HFFc6 (cell line): ENCODE measurements at places on chromosomes 12 and 14. TPM values are rescaled to one million over a fixed set of nuclear protein-coding genes. Genes with fewer than 3 reads are reported as not detected.

Gene VTI1B
- 155 to 163 TPM (median 155 TPM) in 3 replicates for total RNA-seq

Gene GON7
- total RNA-seq = 9.6 to 11.2 TPM (median 9.6 TPM) in 3 replicates

Gene IL26
- total RNA-seq = not detected in 3 replicates

DNA sequence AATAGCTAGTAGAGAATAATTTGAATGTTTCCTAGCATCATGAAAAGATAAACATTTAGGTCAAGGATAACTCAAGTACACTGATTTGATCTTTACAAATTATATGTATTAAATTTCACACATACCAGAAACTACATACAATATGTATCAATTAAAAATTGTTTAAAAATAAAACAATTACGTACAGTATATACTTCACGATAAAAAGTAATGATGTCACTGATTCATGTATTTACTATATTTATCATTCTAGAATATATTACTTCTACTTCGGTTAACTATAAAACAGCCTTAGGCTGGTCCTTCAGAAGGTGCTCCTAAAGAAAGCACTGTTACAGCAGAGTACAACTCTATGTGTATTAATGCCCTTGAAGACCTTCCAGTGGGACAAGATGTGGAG, 11.5 kb downstream of the RBM23 start:
- peaks cover 38% of the 10 kb centered on the region for H3K36me3 ChIP-seq
- no peak for DNase-seq
- no peak overlapping the region for H3K27ac ChIP-seq
- no peaks in the 10 kb centered on the region; the same call in 1 of the 2 replicates for H3K27me3 ChIP-seq

DNA sequence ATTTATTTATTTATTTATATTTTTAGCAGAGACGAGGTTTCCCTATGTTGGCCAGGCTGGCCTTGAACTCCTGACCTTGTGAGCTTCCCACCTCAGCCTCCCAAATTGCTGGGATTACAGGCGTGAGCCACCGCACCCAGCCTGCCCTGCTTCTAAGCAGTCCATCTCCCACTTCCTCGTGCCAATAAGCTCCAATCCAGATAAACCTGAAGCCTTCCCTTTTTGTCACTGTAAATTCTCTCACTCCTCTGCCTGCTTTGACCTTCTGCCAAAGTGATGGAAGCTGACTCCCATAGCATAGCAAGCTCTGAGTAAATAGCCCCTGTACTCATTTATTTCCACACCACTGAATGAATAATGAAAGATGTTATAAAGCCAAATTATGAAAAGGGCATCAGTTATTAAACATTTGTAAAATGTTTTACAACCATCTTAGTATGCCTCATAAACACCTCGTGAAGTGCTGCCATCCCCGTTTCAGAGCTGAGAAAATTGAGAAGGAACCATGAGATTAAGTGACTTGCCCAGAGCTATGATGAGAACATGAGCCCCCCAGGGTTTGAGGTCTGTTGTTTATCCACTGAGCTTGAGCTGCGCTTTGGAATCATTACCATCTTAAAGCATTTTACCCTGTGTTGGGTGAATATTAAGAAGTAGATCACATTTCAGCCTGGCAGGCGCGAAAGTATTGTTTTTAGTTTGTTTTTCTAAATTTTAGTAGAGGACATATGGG, 30.4 kb downstream of the MANSC1 start:
- peaks cover 1% of the 10 kb centered on the region for H3K27me3 ChIP-seq
- no peaks in the 10 kb centered on the region for H3K36me3 ChIP-seq
- peak overlapping the region; percentile 67 for H3K4me3 ChIP-seq
- peaks cover 32% of the 10 kb centered on the region for H3K4me1 ChIP-seq
- H3K27ac ChIP-seq = no peak overlapping the region; the same call in 1 of the 2 replicates

- H3K4me3 ChIP-seq = no peak overlapping the region
- H3K4me1 ChIP-seq = no peaks in the 10 kb centered on the region
- no peak for DNase-seq
Measured at GRCh38 chr14:94888121-94888520, 118.2 kb upstream of the GSC start.

DNA sequence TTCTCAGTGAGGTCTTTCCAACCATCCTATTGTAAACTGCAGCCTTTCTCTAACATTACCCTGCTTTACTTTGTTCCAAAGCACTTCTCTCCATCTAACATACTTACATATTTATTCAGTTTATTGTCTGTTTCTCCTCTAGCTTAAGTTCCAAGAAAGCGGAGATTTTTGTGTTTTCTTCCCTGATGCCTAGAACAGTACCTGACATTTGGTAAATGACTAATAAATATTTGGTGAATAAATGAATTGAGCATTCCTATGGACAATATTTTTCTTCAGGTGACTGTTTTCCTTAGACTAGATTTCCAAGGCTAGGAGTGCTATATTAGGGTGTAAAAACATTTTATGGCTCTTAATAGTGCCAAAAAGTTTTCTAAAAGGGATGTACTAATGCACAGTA, 2.4 kb downstream of the RACGAP1 start:
- no peak for DNase-seq
- no peak overlapping the region; the same call in 1 of the 2 replicates for H3K27ac ChIP-seq
- H3K4me1 ChIP-seq = peaks cover 67% of the 10 kb centered on the region
- no peaks in the 10 kb centered on the region; the same call in 1 of the 2 replicates for H3K27me3 ChIP-seq
- peak overlapping the region; percentile 97; the same call in 1 of the 2 replicates for H3K4me3 ChIP-seq

DNA sequence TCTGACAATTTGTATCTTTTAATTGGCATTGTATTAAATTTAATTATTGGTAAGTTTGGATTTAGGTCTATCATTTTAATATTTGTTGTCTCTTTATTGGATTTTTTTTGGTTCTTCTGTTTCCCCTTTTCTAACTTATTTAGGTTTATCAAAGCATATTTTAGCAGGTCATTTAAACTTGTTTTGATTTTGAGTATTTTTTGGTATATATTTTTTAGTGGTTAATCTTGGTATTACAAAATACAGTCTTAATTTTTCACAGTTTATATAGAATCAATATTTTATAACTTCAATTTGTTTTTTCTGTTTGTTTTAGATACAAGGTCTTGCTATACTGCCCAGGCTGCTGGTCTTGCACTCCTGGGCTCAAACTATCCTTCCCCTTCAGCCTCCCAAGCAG, 15.5 kb upstream of the ADGRD1 start:
- no peaks in the 10 kb centered on the region for H3K4me1 ChIP-seq
- DNase-seq = no peak
- H3K4me3 ChIP-seq = no peak overlapping the region
- H3K36me3 ChIP-seq = no peaks in the 10 kb centered on the region; the same call in 1 of the 2 replicates
- no peaks in the 10 kb centered on the region; the same call in none of the 2 replicates for H3K27me3 ChIP-seq
- no peak overlapping the region for H3K27ac ChIP-seq

Gene TMEM116
- total RNA-seq = 3.9 to 6.1 TPM (median 4.0 TPM) in 3 replicates

Gene RBM25
- total RNA-seq = 58.7 to 71.2 TPM (median 69.1 TPM) in 3 replicates

Gene KCNJ8
- total RNA-seq = 1.4 and 8.7 TPM in 2 replicates

- peaks cover 1% of the 10 kb centered on the region; the same call in 1 of the 2 replicates for H3K36me3 ChIP-seq
- H3K27ac ChIP-seq = no peak overlapping the region
- no peak for DNase-seq
- H3K27me3 ChIP-seq = no peaks in the 10 kb centered on the region
- H3K4me3 ChIP-seq = no peak overlapping the region
- H3K4me1 ChIP-seq = no peaks in the 10 kb centered on the region
Measured at GRCh38 chr12:27396216-27396815, 50.2 kb upstream of the SMCO2 start.

DNA sequence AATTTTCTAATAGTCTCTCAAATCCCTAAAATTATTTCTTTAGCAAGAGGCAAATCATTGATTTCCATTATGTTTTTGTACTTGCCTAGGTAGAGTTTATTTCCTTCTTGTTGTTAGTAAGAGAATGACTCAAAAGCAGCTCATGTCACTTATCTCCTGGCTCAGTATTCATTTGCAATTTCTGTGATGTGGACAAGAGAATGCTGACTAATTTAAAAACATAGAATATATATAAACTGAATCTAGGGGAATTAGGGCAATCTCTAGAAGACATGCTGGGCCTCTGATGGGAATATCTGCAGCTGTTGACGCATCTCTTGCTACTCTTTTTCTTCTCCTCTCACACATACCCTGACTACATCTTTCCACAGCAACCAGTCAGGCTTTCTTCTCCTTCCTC, 130.8 kb upstream of the PRKD1 start:
- peaks cover 7% of the 10 kb centered on the region; the same call in 1 of the 2 replicates for H3K4me1 ChIP-seq
- DNase-seq = no peak
- no peaks in the 10 kb centered on the region for H3K36me3 ChIP-seq
- H3K4me3 ChIP-seq = no peak overlapping the region
- no peak overlapping the region for H3K27ac ChIP-seq

DNA sequence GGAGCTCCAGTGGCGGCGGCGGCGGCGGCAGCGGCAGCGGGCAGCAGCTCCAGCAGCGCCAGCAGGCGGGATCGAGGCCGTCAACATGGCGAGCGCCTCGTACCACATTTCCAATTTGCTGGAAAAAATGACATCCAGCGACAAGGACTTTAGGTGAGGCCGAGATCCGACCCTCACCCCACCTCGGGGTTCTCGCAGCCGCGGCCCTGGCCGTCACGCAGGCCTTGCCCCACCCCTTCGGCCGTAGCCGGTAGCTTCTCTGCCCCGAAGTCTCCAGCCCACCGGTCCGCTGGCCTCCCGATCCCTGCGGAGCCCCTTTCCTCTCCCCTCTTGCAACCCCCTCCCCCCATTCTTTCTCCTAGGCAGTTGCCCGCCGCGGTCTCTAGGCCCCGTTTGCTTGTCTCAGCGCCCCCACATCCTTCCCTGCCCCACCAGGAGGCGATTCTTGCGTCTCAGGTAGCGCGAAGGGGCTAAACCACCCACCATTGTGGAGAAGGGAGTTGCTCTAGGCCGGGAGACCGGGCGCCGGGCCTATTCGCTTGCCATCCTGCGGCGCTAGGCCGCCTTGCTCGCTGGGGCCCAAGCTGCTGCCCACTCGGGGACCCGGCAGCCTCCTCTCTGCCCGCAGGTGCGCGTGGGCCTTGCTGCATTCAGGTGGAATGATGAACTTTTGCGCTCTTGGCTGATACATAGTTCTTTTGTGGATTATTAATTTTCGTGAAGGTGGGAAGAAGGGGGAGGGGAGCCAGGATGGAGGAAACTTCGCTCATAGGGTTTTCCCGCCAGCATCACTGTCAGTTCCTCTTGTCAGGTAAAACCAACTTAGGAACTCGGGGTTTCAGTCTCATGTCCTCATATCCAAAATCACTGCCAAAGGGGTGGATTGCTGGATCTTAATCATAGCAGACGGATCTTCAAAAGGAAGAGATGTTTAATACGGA, 745 bp downstream of the CAND1 start:
- H3K36me3 ChIP-seq = peaks cover 26% of the 10 kb centered on the region
- DNase-seq = no peak
- peaks cover 4% of the 10 kb centered on the region for H3K27me3 ChIP-seq
- peaks cover 47% of the 10 kb centered on the region for H3K4me1 ChIP-seq
- H3K27ac ChIP-seq = peak overlapping the region; percentile 99

- no peaks in the 10 kb centered on the region for H3K36me3 ChIP-seq
- H3K4me3 ChIP-seq = no peak overlapping the region
- no peak overlapping the region for H3K27ac ChIP-seq
- no peak for DNase-seq
- no peaks in the 10 kb centered on the region; the same call in 1 of the 2 replicates for H3K27me3 ChIP-seq
- peaks cover 43% of the 10 kb centered on the region for H3K4me1 ChIP-seq
Measured at GRCh38 chr12:15797818-15798217, 8.6 kb upstream of the EPS8 start.

DNA sequence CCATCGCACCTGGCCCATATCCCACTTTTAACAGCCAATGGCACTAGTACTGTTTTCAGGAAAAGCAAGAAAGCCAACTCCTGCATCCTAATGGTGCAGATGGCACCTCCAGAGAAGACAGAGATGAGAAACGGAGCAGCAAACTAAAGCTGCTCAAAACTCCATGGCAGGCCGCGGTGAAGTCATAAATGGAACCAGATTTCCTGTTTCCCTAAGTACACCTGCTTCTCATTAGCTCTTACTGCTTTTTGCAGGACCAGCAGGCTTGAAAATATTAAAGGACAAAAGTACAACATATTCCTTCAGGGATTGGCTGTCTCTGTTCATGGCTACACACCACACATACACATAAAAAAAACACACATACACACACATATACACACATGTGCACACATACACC, 36.7 kb upstream of the LGALS3 start:
- no peak for DNase-seq
- H3K27ac ChIP-seq = no peak overlapping the region
- H3K4me1 ChIP-seq = peaks cover 28% of the 10 kb centered on the region

GRCh38 chr14:21029917-21030316, at the start of gene TPPP2:
Gene TPPP2 (plus strand): TSS chr14:21030217. CDS start chr14:21030582, 365 bp downstream.
- H3K4me3 ChIP-seq = no peak within 1 kb of the TSS
- H3K4me1 ChIP-seq = no peaks in the 10 kb centered on the region
- no peaks in the 10 kb centered on the region for H3K36me3 ChIP-seq
- H3K27me3 ChIP-seq = peaks cover 42% of the 10 kb centered on the region
- H3K27ac ChIP-seq = no peak within 1 kb of the TSS

Gene CCDC198
- total RNA-seq = not detected in 3 replicates

Gene PDE3A
- total RNA-seq = not detected in 3 replicates

- peaks cover 6% of the 10 kb centered on the region; the same call in 1 of the 2 replicates for H3K4me1 ChIP-seq
- DNase-seq = no peak
- peaks cover 2% of the 10 kb centered on the region; the same call in 1 of the 2 replicates for H3K27me3 ChIP-seq
- no peak overlapping the region for H3K4me3 ChIP-seq
Measured at GRCh38 chr12:30461026-30461615, 234.5 kb downstream of the IPO8 start.

DNA sequence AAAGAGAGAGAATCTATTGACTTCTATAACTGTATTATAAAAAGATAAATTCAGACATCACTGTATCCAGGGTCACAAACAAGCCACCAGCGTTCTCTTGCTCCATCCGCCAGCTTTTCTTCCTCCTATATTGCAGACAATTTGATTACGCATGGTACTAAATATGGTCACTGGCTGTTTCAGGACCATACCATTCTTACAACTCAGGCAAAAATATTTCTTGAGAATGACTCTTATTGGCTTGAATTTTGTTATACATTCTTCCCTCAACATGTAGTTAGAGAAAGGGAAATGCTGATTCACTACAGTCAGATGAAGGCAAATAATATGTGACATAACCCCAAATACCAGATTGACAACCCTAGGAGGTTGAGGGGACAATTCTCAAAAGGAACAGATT, 101.3 kb downstream of the SLC6A15 start:
- H3K4me3 ChIP-seq = peak overlapping the region; percentile 10; the same call in 1 of the 2 replicates
- H3K36me3 ChIP-seq = no peaks in the 10 kb centered on the region
- H3K27me3 ChIP-seq = peaks cover 2% of the 10 kb centered on the region; the same call in 1 of the 2 replicates
- H3K4me1 ChIP-seq = peaks cover 42% of the 10 kb centered on the region
- DNase-seq = peak; percentile 4
- peak overlapping the region; percentile 9; the same call in 1 of the 2 replicates for H3K27ac ChIP-seq

GRCh38 chr12:20109676-20110075, 258.7 kb upstream of the PDE3A start:
- H3K36me3 ChIP-seq = no peaks in the 10 kb centered on the region; the same call in 1 of the 2 replicates
- no peak overlapping the region for H3K4me3 ChIP-seq
- no peaks in the 10 kb centered on the region for H3K27me3 ChIP-seq
- no peak for DNase-seq

- peaks cover 2% of the 10 kb centered on the region; the same call in 1 of the 2 replicates for H3K27me3 ChIP-seq
Measured at GRCh38 chr12:1583421-1584078, 10.8 kb downstream of the FBXL14 start.

- peaks cover 22% of the 10 kb centered on the region for H3K36me3 ChIP-seq
- H3K4me3 ChIP-seq = peak overlapping the region; percentile 85
- H3K27ac ChIP-seq = peak overlapping the region; percentile 99
Measured at GRCh38 chr12:121575952-121576625, 4.7 kb downstream of the KDM2B start.

DNA sequence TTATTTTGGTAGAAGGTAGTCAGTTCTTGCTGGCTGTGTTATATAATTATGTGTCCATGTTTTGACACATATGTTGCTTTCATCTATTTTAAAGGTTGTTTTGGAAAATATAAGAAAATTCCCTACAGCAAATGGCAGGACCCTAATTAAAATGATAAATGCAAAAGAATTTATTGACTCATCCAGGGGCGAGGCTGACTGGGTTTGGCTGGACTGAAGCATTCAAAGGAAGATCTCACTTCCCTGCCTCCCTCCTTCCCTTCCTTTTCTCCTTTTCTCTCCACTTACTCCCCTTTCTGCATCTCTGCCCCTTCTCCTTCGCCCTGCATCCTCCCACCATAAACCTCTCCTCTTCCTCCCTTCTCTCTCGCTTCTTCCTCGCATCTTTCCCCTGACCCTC, 129.6 kb downstream of the SNAPC1 start:
- peaks cover 18% of the 10 kb centered on the region; the same call in 1 of the 2 replicates for H3K27me3 ChIP-seq
